Osteocyte (in vitro differentiated cells): ENCODE measurements at places on chromosomes 12 and 14. TPM values are rescaled to one million over a fixed set of nuclear protein-coding genes. Genes with fewer than 3 reads are reported as not detected.

FOXA1 gene
- not detected in 2 replicates for total RNA-seq

PSMC1 gene
- 92.5 and 104 TPM in 2 replicates for total RNA-seq

SDR9C7 gene
- not detected in 2 replicates for total RNA-seq

GLIPR1L2 gene
- 0.78 and 1.2 TPM in 2 replicates for total RNA-seq

PRR4 gene
- 2.2 and 4.4 TPM in 2 replicates for total RNA-seq

LRRC10 gene
- total RNA-seq: not detected in 2 replicates

GRCh38 chr14:87690076-87690613 lies 302.8 kb downstream of the GALC start:
- DNase-seq: no peak

- no peak for DNase-seq
Observed at GRCh38 chr12:48744251-48745008, 27.9 kb upstream of the CCNT1 start.

GRCh38 chr12:117098361-117099217 lies 627 bp downstream of the TESC start:
- no peak for DNase-seq

GRCh38 chr14:66359500-66359899 lies 126.7 kb upstream of the CCDC196 start:
- no peak for DNase-seq

GRCh38 chr12:120101182-120101581 lies 15.4 kb downstream of the RAB35 start:
- DNase-seq: no peak

- DNase-seq: no peak
Observed at GRCh38 chr14:80215081-80215480, 3.8 kb upstream of the DIO2 start.

- no peak for DNase-seq
Observed at GRCh38 chr14:20998139-20998538, 954 bp upstream of the SLC39A2 start.

GRCh38 chr14:65000898-65001591 lies 14.3 kb downstream of the FNTB start:
- no peak for DNase-seq

- DNase-seq: no peak
Observed at GRCh38 chr12:18919871-18920511, 182.1 kb downstream of the CAPZA3 start.

DNA sequence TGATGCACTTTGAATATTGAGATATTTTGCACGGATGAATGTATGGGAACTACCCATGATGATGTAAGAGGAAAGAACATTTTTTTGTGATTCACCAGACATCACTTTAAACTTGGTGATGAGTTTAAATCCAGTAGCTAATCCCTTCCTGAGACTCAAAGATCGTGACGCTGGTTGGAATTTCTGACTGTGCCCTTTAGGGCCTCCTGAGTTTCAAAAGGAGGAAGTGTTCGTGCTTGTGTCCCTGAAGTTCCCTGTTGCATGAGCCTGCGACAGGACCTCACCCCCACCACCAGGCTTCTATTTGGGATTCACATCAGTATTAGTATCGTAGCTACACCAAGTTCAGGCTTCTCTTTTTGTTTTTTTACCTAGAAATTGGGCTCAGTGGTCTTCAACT lies 18.6 kb upstream of the RIN3 start:
- DNase-seq: no peak

DNA sequence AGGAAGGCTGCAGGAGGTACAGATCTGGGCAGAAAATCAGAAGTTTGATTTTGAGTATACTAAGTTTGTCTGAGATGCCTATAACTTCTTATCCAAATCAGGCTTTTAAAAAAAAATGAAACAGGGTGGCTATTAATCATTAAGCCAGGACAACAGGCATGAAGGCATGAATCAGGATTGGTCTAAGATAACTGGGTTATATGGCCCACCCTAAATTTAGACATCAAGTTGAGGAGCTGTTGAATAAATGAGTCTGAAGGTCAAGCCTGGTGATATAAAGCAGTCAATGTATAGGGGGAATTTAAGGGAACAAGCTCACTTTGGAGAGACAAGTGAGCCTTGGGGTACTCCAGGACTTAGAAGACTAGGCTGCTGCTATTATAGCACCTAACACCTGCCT lies 28.6 kb downstream of the NEK9 start:
- DNase-seq: no peak

DNA sequence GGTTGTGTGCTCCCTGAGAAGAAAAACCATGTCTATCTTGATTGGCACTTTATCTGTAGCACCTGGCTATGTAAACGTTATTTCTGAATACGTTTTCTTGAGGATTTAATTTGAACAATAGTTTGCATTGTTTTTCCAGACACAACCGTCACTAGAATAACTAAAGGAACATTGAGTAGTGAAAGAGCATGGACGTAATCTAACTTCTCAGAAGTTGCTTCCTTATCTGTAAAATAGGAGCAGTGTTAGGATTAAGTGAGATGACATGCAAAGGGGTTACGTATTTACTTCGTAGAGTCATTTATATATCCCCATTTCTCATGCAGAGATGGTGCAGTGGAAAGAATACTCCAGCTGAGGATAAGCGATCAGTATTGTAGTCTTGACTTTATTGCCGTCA lies 8.1 kb downstream of the AEBP2 start:
- no peak for DNase-seq

DNA sequence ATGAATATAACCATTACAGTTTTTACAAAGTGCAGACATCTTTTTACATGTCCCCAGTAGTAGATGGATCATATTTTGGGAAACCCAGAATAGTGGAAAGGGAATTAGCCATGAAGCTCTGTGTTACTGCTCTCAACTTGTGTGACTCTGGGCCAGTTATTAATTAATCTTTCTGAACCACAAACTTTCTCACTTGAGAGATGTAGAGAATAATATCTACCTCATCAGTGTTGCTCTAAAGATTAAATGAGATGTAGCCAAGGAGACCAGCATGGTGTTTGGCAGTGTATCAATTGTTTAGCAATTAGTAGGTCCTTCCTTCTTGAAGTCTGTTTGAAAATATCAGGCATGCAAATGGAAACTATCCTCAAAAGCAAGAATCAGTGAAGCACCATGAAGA lies 169.2 kb downstream of the TMTC2 start:
- DNase-seq: no peak

GRCh38 chr12:106634206-106634605 lies 51.4 kb downstream of the RFX4 start:
- DNase-seq: no peak

DNA sequence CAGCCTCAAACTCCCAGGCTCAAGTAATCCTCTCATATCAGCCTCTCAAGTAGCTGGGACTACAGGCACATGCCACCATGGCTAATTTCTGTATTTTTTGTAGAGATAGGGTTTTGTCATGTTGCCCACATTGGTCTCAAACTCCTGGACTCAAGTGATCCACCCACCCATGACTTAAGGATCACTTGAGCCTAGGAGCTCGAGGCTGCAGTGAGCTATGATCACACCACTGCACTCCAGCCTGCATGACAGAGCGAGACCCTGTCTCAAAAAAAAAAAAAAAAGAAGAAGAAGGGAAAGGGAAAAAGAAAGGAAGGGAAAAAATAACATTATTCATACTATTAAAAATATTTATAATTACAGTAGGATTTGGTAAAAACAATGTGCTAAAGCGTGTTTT lies 19.2 kb downstream of the EPS8 start:
- no peak for DNase-seq

DNA sequence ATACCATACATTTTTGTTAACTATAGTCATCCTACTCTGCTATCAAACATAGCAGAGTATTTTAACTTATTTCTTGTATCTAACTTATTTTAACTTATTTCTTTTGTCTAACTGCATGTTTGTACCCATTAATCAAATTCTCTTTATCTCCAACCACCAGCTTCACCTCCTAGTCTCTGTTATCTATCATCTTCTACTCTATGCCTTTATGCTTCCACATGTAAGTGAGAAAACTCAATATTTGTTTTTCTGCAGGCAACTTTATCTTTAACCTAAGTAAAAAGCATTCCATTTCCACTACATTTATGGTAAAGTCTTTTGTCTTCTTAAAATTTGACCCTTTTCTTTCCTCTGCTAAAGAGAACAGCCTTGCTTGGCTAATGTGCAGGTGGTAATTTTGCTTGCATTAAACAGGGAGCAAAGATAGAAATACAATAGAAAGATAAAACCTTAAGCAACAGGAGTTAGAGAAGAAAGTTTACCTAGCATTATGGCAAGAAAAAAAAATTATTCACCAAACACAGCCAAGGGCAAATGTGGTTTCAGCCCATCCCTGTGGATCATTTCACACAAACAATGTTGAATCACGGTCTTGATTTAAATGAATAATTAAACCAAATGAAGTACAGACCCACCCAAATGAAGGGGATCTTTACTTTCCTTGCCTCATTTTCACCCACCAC lies 110.9 kb upstream of the TSPAN8 start:
- DNase-seq: no peak

DNA sequence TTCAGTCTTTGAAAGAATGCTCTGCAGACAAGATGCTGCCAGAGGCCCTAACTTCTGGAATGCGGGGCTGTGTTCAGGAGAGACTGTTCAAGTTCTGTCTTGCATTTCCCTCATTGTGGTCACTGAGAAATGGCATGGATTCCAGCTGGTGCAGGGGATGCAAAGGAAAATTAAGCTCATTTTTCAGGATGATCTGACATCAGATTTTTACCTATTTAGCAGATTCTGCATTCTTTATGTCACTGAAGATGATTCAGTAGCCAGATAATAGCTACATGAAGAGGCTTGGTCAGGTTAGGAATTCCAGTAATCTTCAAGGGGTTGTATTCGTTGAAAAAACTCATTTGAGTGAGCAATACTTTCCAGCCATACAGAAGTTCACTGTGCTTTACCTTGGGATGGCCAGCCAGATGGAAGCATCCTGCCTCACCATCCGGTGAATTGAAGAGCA lies 16.1 kb upstream of the MFAP5 start:
- no peak for DNase-seq

GRCh38 chr14:73645248-73645610 lies 443 bp downstream of the DNAL1 start:
- no peak for DNase-seq

- DNase-seq: no peak
Observed at GRCh38 chr14:54570631-54571415, 3.9 kb downstream of the SAMD4A start.

GRCh38 chr12:46872135-46872534 lies 46.3 kb upstream of the SLC38A4 start:
- no peak for DNase-seq
